Effector memory CD4-positive, alpha-beta T cell (primary cell): ENCODE measurements at places on chromosomes 6 and 20.

GRCh38 chr6:29941471-29941870 is 861 bp upstream of the HLA-A start:
- H3K36me3 ChIP-seq, result peaks cover 29% of the 10 kb centered on the region
- H3K27me3 ChIP-seq, result no peaks in the 10 kb centered on the region
- peak overlapping the region; percentile 91 for H3K4me3 ChIP-seq
- H3K4me1 ChIP-seq, result peaks cover 33% of the 10 kb centered on the region

- DNase-seq, result no peak
- H3K36me3 ChIP-seq, result no peaks in the 10 kb centered on the region
- H3K4me1 ChIP-seq, result no peaks in the 10 kb centered on the region
- H3K27ac ChIP-seq, result no peak overlapping the region
- no peaks in the 10 kb centered on the region for H3K27me3 ChIP-seq
Measured at GRCh38 chr6:67642582-67642981, 992.5 kb upstream of the ADGRB3 start.

DNA sequence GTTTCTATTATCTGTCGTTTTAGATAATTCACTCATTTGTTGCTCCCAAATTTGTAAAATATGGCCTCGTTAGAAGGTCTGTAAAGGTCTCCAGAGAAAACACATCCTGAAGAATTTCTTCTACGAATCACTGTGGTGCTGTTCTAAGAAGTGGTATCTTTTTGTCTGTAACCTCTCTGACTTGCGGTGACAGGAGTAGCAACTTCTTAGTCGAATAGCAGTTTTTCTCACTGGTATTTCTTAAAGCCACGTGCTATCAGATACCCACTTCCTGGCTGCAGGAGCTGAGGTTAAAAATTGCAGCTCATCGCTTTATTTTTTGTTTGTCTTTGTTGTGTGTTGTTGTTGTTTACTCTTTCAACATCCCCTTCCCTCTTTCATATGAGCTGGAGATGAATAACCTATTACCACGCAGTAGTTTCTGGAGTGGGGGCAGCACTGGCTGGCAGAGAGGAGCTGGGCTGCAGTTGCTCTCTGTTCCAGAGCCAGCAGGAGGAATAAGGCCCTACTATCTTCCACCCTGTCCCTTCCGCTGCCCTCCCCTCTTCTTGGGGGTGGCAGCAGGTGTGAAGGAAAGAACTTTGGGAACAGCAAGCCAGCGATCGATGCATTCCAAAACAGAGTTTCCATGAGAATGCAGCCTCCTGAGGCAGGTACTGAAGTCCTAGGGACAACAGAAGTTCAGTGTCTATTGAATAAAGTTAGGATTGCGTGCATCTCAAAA is 64.7 kb downstream of the C6orf118 start:
- H3K4me3 ChIP-seq, result no peak overlapping the region
- DNase-seq, result no peak
- H3K27ac ChIP-seq, result no peak overlapping the region
- H3K36me3 ChIP-seq, result no peaks in the 10 kb centered on the region

DNA sequence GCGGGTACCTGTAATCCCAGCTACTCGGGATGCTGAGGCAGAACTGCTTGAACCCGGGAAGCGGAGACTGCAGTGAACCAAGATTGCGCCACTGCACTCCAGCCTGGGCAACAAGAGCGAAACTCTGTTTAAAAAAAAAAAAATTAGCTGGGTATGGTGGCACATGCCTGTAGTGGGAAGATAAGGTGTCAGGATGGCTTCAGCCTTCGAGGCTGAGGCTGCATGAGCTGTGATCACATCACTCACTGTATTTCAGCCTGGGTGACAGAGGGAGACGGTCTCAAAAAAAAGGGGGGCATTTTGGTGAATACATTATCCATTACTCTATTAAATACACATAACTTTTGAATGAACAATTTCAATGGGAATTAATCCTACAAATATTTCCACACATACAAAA is 32.4 kb downstream of the SNX3 start:
- no peak overlapping the region for H3K4me3 ChIP-seq
- no peaks in the 10 kb centered on the region for H3K27me3 ChIP-seq
- H3K36me3 ChIP-seq, result no peaks in the 10 kb centered on the region
- H3K27ac ChIP-seq, result no peak overlapping the region
- H3K4me1 ChIP-seq, result no peaks in the 10 kb centered on the region
- no peak for DNase-seq

GRCh38 chr6:89799096-89799495 is 20.5 kb downstream of the MDN1 start:
- no peak for DNase-seq
- H3K4me1 ChIP-seq, result peaks cover 8% of the 10 kb centered on the region
- H3K27ac ChIP-seq, result no peak overlapping the region
- no peak overlapping the region for H3K4me3 ChIP-seq
- H3K27me3 ChIP-seq, result no peaks in the 10 kb centered on the region
- H3K36me3 ChIP-seq, result peaks cover 6% of the 10 kb centered on the region

DNA sequence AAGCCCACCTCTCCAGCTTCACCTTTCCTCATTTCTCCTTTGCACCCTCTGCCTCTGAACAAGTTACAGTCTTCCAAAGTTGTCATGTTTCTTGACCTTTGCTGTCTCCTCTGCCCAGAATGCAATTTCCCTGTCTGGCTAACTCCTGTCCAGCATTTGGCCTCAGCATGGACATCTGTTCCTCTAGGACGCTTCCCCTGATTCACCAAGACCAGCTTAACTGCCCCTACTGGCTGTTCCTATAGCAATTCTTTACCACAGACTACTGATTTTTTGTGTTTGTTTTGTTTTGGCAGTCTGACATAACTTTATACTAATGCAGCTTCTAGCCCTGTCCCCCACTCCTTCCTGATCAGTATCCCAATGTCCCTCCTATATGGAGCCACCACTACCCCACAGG is 13.4 kb downstream of the GNL1 start:
- DNase-seq, result no peak
- H3K4me3 ChIP-seq, result peak overlapping the region; percentile 53
- peaks cover 13% of the 10 kb centered on the region for H3K36me3 ChIP-seq
- no peaks in the 10 kb centered on the region for H3K27me3 ChIP-seq
- H3K27ac ChIP-seq, result peak overlapping the region; percentile 65

DNA sequence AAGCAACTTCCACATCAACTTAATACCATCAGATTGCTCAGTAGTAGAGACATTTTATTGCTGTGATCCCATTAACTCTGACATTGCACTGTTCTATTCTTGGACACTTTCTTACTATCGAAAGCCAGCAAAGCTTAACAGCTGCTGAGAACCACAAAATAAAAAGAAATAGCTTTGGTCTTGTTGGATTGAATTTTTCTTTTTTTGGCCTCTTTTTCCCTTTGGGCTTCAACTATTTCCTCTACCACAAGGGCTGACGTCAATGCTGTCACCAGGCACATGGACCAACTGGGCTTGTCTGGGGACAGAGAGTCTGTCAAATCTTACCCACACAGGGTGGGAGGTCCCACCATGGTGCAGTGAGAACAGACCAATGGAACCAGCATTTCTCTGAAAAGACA is 63.4 kb upstream of the ENPP5 start:
- no peaks in the 10 kb centered on the region for H3K4me1 ChIP-seq
- no peaks in the 10 kb centered on the region for H3K27me3 ChIP-seq
- DNase-seq, result no peak
- H3K36me3 ChIP-seq, result no peaks in the 10 kb centered on the region
- H3K27ac ChIP-seq, result no peak overlapping the region

DNA sequence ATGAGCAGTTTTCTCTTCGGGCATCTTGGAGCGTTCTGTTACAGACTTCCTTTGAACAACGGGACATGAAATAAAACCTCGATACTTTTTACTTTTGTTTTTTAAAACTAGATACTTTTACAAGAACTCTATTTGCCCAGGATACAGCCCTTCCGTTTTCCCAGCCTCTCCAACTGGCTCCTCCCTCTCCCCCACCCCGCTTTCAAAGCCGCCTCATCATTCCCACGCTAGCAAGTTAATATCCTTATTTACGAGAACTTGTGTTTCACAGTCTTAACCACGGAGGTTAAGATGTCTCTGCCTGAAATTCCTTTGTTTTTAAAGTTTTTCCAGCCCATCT is 241 bp upstream of the CFAP206 start:
- H3K4me1 ChIP-seq, result no peaks in the 10 kb centered on the region
- H3K36me3 ChIP-seq, result no peaks in the 10 kb centered on the region
- peak overlapping the region; percentile 97 for H3K4me3 ChIP-seq
- H3K27ac ChIP-seq, result peak overlapping the region; percentile 69

- no peaks in the 10 kb centered on the region for H3K36me3 ChIP-seq
- peaks cover 11% of the 10 kb centered on the region for H3K4me1 ChIP-seq
- DNase-seq, result no peak
- no peak overlapping the region for H3K4me3 ChIP-seq
- H3K27ac ChIP-seq, result no peak overlapping the region
Measured at GRCh38 chr6:147108259-147108910, 95.8 kb upstream of the STXBP5 start.

DNA sequence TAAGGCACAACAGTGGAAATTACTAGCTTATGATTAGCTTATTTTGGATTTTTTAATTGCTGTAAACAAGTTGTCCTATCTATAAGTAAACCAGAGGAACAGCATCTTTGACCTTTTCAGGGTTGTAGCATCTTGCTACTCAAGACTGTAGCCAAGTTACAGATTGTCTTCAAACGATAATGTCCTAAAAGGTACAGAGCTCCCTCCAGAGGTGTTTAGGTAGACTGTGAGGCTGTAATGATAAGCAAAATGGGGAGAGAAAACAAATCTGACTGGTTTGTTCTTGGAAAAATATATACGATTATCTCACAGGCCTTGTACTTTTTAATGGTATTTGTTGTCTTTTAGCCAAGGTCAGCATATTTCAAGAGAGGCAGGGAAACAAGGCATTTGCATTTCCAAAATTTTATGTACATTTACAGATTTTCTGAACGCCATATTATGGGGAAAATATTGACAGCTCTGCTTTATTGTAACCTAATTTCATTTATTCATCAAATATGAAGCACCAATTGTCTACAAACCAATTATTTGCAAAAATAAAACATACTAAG is 273.4 kb downstream of the MEI4 start:
- H3K27ac ChIP-seq, result no peak overlapping the region
- no peaks in the 10 kb centered on the region for H3K27me3 ChIP-seq
- H3K36me3 ChIP-seq, result no peaks in the 10 kb centered on the region
- DNase-seq, result no peak
- H3K4me3 ChIP-seq, result no peak overlapping the region
- H3K4me1 ChIP-seq, result no peaks in the 10 kb centered on the region

DNA sequence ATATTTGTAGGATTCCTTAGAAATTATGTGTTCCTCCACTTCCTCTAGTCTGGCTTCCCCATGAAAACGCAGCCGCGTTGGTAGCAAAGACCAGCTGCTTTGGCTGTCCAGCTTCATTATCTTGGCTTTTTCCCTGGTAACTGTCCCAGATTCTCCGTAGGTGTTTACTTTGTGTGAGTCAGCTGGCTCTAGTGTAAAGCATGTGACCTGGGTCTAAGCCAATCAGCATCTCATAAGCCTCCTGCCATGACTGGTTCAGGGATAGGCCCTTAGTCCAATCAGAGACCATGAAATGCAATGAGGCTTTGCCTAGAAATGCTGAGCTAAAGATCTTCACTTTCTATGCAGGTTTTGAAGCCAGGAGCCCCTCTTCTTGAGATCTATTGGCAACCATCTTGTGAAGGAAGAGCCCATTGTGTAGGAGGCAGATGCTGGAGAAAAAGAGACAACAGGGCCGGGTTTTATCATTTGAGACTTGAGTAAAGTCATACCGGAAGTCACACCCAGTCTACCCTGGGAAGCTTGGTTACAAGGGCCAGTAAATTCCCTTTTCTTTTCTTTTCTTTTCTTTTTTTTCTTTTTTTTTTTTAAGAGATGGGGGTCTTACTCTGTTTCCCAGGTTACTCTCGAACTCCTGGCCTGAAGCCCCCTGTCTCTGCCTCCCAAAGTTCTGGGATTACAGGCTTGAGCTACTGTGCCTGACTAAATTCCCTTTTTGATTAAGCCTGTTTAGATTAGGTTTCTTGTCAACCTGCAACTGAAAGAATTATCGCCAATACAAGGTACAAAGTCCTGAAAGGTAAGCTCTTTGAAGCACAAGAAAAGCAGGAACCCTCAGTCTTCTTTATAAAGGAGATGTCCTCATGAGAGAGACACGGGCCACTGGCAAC is 256.5 kb upstream of the RREB1 start:
- no peak overlapping the region for H3K27ac ChIP-seq
- no peaks in the 10 kb centered on the region for H3K4me1 ChIP-seq
- H3K36me3 ChIP-seq, result no peaks in the 10 kb centered on the region
- H3K27me3 ChIP-seq, result no peaks in the 10 kb centered on the region
- no peak for DNase-seq

DNA sequence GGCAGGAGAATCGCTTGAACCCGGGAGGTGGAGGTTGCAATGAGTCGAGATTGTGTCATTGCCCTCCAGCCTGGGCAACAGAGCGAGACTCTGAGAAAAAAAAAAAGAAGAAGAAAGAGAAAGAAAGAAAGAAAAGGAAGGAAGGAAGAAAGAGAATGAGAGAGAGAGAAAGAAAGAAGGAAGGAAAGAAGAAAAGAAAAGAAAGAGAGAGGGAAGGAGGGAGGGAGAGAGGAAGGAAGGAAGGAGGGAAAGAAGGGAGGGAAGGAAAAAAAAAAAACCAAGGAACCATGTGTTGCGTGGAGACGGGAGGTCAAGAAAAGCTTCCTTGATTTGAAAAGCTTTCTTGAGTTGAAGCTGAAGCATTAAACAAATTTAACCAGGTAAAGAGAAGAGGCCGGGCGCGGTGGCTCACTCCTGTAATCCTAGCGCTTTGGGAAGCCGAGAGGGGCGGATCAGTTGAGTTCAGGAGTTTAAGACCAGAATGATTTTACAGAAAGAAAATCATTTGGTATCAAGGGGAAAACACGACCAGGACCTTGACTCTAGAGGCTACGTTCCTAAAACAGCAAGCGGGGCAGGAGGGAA is 90.5 kb upstream of the PRSS16 start:
- no peak overlapping the region for H3K4me3 ChIP-seq
- H3K36me3 ChIP-seq, result no peaks in the 10 kb centered on the region
- no peak overlapping the region for H3K27ac ChIP-seq
- H3K4me1 ChIP-seq, result peaks cover 5% of the 10 kb centered on the region
- no peak for DNase-seq

- no peaks in the 10 kb centered on the region for H3K36me3 ChIP-seq
Measured at GRCh38 chr6:45718871-45719270, 296.8 kb downstream of the CLIC5 start.

- H3K4me1 ChIP-seq, result peaks cover 2% of the 10 kb centered on the region
- H3K27ac ChIP-seq, result no peak overlapping the region
Measured at GRCh38 chr6:98764373-98764911, 69.9 kb upstream of the POU3F2 start.

GRCh38 chr6:70282312-70282918 is 20.5 kb downstream of the COL9A1 start:
- H3K27ac ChIP-seq, result no peak overlapping the region
- H3K27me3 ChIP-seq, result peaks cover 9% of the 10 kb centered on the region
- H3K36me3 ChIP-seq, result no peaks in the 10 kb centered on the region
- H3K4me1 ChIP-seq, result no peaks in the 10 kb centered on the region
- H3K4me3 ChIP-seq, result no peak overlapping the region

- H3K27ac ChIP-seq, result no peak overlapping the region
- DNase-seq, result no peak
- H3K4me1 ChIP-seq, result no peaks in the 10 kb centered on the region
- H3K4me3 ChIP-seq, result no peak overlapping the region
Measured at GRCh38 chr6:139823099-139823807, 448.8 kb upstream of the CITED2 start.
